Gastroesophageal sphincter (tissue), 4 donors: ENCODE measurements at places on chromosomes 16 and 17. TPM values are rescaled to one million over a fixed set of nuclear protein-coding genes. Genes with fewer than 3 reads are reported as not detected.

The EVPLL gene
- total RNA-seq, result not detected

The CCDC47 gene
- 58.7 TPM for total RNA-seq

The ROGDI gene
- 37.6 TPM for total RNA-seq

The CRHR1 gene
- 0.54 TPM for total RNA-seq

The MYCBPAP gene
- not detected for total RNA-seq

The CCL16 gene
- not detected for total RNA-seq

The EXOC3L1 gene
- total RNA-seq, result 2.4 TPM

The APOBR gene
- 1.2 TPM for total RNA-seq

The SLC16A6 gene
- total RNA-seq, result 0.27 TPM
